ENCODE measurements at places on chromosomes 13 and 19. TPM values are rescaled to one million over a fixed set of nuclear protein-coding genes. Genes with fewer than 3 reads are reported as not detected.

GRCh38 chr13:46267166-46267565 is 55.4 kb downstream of the LRRC63 start:
- DNase-seq: no peak

DNA sequence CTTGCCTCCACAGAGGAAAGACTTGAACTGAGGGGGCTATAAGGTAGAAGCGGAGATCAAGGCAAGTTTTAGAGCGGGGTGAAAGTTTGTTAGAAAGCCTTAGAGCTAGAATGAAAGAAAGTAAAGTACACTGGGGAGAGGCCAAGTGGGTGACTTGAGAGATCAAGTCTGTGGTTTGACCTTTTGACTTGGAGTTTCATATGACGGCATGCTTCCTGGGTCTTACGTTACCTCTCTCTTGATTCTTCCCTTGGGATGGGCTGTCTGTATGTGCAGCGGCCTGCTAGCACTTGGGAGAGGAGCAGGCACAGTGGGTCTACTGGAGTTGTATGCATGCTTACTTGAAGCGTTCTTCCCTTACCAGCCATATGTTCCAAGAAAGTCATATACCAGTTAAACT is 1768.5 kb downstream of the PCDH9 start:
- DNase-seq: no peak

GRCh38 chr19:42538841-42539709 is 10.8 kb upstream of the CEACAM1 start:
- DNase-seq: no peak

DNA sequence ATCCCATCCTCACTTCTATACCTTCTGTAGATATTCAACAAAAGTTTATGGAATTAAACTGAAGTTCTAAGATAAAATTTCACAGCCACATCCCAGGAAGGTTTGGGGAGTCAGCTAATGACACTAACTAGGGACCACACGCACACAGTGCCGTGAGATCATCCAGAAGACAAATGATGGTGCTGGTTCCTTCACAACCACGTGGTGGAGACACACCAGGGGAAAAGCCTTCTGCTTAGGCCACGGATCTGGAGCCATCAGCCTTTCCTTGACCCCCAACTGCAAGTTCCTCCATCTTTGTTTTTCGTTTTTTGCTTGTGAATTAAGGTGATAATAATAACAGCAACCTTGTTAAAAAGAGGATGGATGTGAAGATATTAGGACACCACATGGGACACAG is 241.6 kb upstream of the MAB21L1 start:
- no peak for DNase-seq

- DNase-seq: no peak
These were observed 117.6 kb downstream of the GPC6 start for GRCh38 chr13:93344048-93344705.

- DNase-seq: no peak
These were observed 113.9 kb downstream of the LRCH1 start for GRCh38 chr13:46666727-46667456.

GRCh38 chr13:79496188-79496587 is 15.2 kb downstream of the NDFIP2 start:
- no peak for DNase-seq

DNA sequence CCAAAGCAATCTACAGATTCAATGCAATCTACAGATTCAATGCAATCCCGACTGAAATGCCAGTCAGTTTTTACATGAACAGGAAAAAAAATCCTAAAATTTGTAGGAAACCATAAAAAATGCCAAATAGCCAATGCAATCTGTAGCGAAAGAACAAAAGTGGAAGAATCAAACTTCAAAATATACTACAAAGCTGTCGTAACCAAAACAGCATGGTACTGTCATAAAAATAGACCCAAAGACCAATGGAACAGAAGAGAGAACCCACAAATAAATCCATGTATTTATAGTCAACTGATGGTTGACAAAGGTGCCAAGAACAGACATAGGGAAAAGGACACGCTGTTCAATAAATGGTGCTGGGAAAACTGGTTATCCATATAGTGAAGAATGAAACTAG is 17.7 kb downstream of the ZNF829 start:
- no peak for DNase-seq

DNA sequence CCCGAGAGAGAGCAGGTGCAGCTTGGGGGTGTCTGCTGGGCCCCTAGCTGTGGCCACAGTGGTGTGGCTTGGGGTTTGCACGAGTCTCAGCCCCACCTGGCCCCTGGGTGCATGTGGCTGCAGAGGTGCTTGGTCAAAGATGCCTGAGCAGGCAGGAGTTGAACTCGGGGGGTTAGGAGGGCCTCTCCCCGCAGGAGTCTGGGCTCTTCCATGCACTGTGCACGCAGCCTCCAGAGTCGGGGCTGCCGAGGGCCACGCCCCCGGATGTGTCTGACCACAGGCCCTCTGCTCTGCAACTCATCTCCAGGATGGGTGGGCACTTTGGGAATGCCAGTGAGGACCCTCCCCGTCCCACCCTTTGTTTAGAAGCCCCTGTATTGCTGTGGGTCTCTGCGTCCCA is 91.5 kb upstream of the MCF2L start:
- no peak for DNase-seq

- no peak for DNase-seq
These were observed 150.9 kb downstream of the PDS5B start for GRCh38 chr13:32737111-32737571.

DNA sequence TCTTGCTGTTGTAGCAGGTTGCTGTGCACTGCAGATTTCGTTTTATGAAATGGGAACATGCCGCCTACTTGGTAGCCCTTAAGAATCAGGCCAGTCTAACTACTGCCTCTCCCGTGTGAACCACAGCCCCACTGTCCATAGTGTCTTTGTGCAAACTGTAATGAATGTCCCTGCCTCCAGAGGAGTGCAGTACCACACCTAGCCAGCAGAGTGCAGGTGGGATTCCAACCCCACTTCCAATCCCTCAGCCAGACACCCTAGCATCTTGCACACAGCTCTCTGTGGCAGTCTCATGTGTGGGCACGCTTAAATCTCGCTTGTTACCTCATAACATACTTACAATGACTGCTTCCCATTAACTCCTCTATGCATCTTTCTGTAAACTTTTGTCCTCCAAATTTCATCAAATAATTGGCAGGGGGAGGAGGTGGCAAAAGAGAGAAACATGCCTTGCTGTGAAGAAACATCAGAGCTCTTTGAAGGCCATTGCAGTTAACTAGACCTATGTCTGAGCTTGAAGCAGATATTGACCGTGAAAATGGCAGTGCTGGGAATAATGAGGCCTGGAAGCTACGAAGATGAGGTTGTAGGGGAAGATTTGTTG is 47.2 kb downstream of the ZAR1L start:
- DNase-seq: no peak

DNA sequence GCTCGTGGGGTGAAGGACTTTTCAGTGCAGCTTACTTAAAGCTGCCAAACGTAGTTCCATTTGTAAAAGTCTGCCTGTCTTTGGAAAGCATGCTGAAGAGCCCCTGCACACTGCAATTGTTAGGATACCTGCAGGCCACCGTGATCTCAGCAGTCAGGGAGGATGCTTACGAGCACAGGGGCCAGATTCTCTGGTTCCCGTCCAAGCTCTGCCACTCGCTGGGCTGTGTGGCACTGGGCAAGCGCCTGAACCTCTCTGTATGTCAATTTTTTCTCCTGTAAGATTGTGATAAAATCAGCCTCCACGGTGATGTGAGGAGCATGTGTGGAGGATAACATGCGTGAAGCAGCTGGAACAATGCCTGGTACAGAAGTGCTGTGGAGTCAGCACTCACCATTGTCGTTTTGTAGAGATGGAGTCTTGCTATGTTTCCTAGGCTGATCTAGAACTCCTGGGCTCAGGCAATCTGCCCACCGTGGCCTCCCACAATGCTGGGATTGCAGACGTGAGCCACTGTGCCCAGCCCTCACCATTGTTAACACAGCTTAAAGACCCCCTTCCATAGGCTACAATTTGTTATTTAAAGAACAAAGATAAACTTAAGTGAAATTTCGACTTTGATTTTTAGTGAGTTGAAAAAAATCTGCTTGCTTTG is 3.5 kb downstream of the ADPRHL1 start:
- no peak for DNase-seq

GRCh38 chr13:113506025-113506685 is 15.6 kb upstream of the DCUN1D2 start:
- no peak for DNase-seq

DNA sequence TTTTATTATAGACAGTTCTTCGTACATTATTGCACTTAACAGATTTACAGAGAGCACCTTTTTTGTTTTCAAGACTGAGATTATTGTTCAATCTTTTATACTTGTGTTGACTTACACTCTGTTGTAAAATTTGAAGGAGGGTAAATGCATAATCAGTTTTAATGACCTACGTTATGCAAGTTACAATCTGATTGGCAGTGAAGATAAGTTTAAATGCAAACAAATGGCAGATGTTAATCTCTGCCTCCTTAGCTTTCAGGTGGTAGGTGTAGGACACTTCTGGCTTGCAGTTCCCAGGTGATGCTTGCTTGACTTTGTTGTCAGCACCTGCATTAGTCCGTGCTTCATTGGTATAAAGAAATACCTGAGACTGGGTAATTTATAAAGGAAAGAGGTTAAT is 424.9 kb downstream of the FGF9 start:
- DNase-seq: no peak

- DNase-seq: no peak
These were observed at the start of gene CAMSAP3 for GRCh38 chr19:7595466-7596133. CAMSAP3 (plus strand) TSS chr19:7595863; CDS start chr19:7596003, 140 bp downstream.

- DNase-seq: no peak
These were observed 178.8 kb downstream of the KCTD12 start for GRCh38 chr13:76707360-76707759.

DNA sequence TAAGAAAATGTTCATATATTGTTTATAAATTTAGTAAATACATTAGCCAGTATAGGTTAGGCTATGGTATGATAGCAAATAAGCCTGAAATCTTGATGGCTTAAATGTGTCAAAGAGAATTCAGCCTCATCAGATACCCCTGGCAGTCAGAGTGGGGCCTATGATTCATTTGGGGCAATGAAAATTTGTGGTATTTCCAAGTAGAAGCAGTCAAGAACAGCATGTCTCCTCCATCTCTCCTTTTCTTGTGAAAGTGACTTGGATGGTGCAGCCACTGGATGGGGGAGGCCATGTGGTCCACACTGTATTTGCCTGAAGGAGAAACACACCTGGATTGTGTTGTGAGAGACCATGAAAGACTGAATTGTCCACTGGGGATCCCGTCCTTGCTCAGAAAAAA is 82.7 kb downstream of the DLEU7 start:
- DNase-seq: no peak

DNA sequence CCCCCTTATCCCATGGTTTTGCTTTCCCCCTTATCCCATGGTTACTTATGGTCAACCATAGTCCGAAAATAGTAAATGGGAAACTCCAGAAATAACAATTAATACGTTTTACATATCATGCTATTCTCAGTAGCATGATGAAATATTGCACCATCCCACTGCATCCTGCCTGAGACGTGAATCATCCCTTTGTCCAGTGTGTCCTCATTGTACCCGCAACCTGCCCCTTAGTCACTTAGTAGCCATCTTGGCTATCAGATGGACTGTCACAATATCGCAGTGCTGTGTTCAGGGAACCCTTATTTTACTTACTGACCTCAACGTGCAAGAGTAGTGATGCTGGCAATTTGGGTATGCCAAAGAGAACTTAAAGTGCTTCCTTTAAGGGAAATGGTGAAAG is 10.5 kb upstream of the NBEA start:
- DNase-seq: no peak

- DNase-seq: no peak
These were observed 9.5 kb upstream of the CYP2B6 start for GRCh38 chr19:40981591-40981990.

- DNase-seq: no peak
These were observed 4.2 kb downstream of the ZSCAN5A start for GRCh38 chr19:56310462-56310861.

- no peak for DNase-seq
These were observed 980.4 kb downstream of the SLITRK5 start for GRCh38 chr13:88651531-88651930.

DNA sequence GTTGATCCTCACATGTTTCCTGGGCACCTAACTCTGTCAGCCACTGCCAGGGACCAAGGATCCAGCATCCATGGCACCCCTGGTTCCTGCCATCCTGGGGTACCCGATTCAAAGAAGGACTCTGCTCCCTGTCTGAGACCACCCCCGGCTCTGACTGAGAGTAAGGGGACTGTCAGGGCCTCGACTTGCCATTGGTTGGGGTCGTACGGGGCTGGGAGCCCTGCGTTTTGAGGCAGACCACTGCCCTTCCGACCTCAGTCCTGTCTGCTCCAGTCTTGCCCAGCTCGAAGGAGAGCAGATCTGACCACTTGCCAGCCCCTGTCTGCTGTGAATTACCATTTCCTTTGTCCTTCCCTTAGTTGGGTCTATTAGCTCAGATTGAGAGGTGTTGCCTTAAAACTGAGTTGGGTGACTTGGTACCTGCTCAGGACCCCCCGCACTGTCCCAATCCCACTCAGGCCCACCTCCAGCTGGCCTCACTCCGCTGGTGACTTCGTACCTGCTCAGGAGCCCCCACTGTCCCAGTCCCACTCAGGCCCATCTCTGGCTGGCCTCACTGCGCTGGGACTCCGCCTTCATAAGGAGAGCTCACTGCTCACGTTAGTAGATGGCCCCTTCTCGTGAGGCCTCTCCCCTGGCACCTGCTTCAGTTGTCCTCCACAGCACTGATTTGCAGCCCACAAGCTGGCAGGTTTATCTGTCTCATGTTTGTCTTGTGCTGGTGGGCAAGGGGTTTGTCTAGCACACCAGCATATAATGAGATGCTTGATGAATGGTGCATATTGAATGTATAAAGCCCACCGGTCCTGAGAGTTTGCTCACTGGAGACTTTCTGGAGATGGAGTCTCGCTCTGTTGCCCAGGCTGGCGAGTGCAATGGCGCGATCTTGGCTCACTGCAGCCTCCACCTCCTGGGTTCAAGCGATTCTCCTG is 3.9 kb downstream of the RPL28 start:
- DNase-seq: no peak

GRCh38 chr19:47097396-47098201 is 16.0 kb downstream of the ZC3H4 start:
- no peak for DNase-seq

GRCh38 chr13:24127116-24127631 is 33.3 kb upstream of the SPATA13 start:
- no peak for DNase-seq

DNA sequence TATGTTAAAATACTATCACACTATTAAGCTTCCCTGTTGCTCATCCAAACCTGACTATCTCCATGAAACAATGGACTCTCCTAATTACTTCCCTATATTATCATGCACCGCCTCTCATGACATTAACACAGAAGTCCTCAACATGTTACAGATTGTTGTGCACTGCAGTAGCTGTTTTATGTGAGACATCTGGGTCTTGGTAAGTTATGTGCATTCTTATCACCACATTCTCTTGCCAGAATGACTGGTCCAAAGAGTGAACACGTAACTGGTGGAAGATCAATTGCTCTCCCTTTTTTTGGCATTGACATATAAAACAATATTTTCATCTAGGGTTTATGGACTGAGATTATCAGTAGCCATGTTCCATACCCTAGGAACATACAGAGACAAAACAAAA is 59.4 kb downstream of the POSTN start:
- DNase-seq: no peak

GPR18 gene
- total RNA-seq: not detected

ANKRD24 gene
- total RNA-seq: 1.3 TPM

ZNF470 gene
- 9.2 TPM for total RNA-seq

MYO9B gene
- total RNA-seq: 52.6 TPM

SIGLEC14 gene
- 2.5 TPM for total RNA-seq

CBLC gene
- total RNA-seq: 0.50 TPM

C1QTNF9 gene
- total RNA-seq: 0.32 TPM

P2RY11 gene
- total RNA-seq: 4.9 TPM

WTIP gene
- 24.9 TPM for total RNA-seq

SYCN gene
- total RNA-seq: not detected

BABAM1 gene
- 72.2 TPM for total RNA-seq

CAPN12 gene
- total RNA-seq: 1.5 TPM

ZNF525 gene
- total RNA-seq: 13.9 TPM

SCAF1 gene
- 26.2 TPM for total RNA-seq

Data from esophagus muscularis mucosa (tissue), 4 donors.